ENCODE measurements at places on chromosomes 12 and 14.

- peak; percentile 42 for DNase-seq
Measured at GRCh38 chr12:2691345-2692071, 103.3 kb upstream of the FKBP4 start.

DNA sequence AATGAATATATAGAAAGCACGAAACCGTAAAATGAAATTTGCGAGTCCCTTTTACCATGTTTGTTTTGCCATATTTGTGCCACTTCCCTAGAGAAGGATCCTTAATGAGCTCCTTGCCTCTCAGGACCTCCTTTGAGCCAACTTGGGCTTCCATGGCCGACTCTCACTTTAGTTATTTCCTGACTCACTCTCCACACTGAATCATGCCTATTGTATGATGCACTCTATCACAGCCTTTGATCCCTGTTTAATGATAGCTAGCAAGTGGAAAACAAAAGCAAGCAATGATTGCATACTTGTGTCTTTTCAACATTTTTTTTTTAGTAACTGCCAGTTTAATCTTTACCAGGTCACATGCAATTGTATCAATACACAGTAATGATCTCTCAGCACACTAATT lies 153.2 kb downstream of the CCER1 start:
- no peak for DNase-seq

DNA sequence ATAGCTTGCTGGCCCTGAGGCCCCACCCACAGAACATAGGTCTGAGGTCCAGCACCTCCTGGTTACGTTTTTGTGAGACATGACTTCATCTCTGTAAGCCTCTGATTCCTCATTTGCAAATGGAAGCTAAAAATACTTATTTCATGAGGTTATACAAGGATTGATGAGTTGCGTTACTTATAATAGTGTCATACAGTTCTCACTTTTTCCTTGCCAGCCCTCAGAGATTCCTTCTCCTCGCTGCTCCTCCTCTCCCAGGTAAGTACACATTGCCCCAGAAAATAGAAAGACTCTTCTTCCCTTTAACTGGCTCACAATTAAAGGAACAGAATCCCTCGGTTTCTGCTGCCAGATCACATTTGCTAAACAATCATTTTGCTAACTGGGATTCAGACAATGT lies 739.2 kb downstream of the VRK1 start:
- no peak for DNase-seq

DNA sequence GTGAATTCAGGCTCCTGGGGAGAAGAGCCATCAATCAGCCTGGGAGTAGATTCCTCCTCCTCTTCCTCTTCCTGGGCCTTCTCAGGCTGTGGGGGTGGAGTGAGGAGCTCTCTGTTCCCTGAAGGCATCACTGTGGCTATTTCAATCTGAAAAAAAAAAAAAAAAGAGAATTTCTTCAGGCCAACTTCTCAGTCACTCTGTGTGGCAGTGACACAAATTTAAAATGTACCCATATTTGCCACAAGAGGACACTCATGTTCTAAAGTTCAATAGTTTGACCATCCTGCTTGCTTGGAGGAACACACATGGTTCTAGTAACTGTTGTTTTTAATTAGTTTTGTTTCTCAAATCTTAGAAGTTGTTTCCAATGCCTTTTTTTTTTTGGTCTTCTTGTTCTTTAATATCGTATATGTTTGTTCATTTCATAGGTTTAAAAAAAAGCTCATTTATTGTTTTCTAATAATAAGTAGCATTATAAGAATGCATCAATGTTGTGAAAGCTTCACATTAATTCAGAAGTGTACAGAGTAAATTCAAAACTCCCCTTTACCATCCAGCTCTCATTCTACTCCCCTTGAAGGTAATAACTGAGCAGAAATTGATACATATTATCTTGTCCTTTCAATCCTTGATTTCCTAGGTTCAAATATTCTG lies 23.3 kb upstream of the CCER1 start:
- DNase-seq: no peak

DNA sequence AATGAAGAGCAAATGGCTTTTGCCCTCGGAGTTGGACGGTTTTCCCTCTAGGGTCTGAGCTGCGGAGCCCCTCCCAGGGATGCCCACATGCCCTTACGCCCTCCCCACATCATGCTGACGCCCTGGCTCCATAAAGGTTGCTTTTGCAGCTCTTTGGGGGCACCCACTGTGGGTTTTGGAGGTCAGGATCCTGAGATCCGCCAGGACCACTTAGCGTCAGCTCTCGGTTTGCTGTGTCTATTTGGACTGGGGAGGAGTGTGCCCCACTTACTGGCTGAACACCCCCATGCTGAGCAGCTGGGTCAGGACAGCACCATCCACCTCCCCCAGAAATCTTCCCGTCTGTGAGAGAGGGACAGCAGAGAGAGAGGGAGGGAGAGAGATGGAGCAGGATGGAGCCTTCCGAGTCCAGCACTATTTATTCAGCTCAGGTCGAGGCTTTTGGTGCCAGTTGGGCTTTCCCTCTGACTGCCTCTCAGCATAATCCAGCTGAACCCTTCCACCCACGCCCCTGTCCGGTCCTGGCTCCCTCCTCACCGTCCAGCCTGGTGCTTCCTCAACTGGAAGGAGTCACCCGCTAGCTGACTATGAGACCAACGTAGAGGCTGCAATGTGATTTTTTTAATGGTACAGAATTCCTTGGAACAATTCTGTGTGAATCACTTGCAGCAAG lies 18.9 kb upstream of the LRTM2 start:
- no peak for DNase-seq

GRCh38 chr12:50720085-50720484 lies 43.8 kb upstream of the ATF1 start:
- no peak for DNase-seq

GRCh38 chr12:3333583-3333982 lies 157.4 kb upstream of the PRMT8 start:
- no peak for DNase-seq

DNA sequence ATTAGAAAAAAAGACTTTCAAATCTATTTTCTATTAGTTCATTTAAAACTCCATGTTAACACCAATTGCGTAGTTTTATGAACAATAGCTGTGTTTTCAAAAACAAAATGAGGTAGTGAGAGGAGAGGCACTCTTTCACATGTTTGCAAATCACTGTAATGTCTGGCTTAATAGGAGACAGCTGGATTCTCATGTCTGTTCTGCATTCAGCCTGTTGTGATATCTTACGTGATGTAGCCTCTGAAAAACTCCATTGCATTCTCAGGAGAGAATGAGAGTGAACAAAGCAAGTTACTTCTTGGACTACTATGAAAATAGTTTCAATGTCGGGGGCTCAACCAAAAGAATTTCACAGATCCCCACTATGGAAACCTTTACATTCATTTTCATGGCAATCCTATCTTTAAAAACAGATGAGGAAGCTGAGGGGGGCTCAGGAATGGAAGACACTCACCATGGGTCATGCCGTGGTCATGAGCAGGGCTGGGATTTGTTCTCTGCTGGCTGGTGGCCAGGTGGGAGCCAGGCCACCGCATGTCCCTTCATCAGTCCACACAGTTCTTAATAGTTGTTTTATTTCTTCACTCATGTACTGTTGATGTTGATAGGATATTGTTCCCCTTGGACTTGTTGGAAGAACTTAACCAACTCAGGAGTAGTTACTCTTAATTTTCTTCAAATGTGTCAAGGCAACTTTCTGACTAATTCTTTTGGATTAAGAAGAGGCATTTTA lies 346.2 kb upstream of the FAR2 start:
- DNase-seq: no peak

GRCh38 chr14:80996049-80996901 lies 40.9 kb downstream of the TSHR start:
- peak; percentile 19 for DNase-seq

DNA sequence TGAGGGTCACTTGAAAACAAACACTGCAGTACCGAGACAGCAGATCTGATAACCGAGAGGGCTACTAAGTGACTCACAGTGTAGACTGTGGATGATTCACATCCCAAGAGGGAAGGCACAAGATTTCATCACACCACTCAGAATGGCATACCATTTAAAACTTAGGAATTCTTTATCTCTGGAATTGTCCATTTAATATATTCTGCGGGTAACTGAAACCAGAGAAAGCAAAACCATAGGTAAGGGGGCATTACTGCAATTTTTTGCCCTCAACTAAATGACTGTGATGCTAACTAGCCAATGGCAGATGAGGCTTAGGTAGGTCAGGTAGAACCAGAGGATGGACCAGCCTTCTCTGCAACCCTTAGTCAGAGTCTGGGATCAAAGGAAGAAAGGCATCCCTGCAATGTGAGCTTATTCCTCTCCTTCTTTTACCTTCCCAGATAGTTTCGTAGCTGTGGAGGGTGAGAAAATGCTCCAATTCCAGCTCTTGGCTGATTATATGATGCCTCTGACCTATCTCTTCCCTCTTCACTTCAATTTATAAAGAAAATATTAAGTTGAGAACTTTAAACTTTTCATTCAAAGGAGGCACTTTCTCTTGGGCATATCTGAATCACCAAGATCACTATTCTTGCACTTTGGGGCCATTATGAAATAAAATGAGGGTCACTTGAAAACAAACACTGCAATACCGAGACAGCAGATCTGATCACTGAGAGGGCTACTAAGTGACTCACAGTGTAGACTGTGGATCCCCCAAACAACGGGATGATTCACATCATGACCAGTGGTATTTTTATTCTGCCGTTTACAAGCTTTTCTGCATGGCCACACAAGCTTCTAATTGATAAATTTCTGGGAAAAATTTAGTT lies 6.8 kb downstream of the ART4 start:
- no peak for DNase-seq

GRCh38 chr12:127306604-127307215 lies 960.3 kb upstream of the TMEM132C start:
- no peak for DNase-seq

GRCh38 chr12:85076688-85077430 lies 40.7 kb downstream of the LRRIQ1 start:
- no peak for DNase-seq

GRCh38 chr12:69440016-69440415 lies 30.2 kb upstream of the FRS2 start:
- no peak for DNase-seq

DNA sequence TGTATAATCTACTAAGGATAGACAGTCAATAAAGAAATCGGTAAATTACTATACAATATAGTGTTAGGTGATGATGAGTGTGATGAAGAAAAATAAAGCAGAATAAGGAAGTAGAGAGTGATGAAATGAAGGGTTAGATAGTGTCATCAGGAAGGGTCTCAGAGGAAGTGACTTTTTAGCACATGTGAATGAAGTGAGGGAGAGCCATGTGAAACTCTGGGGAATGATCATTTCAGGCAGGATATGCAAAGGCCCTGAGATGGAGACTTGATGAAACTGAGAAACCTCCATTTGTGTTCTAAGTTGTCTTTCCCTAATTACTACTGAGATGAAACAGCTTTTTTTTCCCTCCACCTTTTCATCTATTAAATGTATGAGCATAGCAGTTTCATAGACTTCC lies 19.4 kb upstream of the GNPTAB start:
- no peak for DNase-seq

DNA sequence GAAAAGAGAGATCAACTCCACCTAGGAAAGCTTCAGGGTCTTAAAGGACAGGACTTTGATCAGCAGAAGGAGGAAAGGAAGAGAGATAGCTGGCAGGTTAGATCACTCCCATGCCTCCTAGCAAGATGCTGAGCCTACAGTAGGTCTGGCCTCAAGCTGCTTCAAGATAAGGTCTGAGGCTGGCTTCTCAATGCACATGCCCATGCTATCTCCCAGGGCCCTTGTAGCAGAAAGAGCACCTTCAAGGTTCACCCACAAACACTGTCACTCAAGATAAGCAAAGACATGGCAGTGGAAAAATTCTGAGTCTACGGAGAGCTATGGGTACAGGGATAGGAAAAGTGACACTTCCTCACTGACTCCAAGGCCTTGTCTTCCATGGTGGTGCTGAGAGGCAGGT lies 14.3 kb downstream of the REM2 start:
- DNase-seq: no peak

GRCh38 chr12:112439769-112440168 lies 21.0 kb downstream of the PTPN11 start:
- no peak for DNase-seq

DNA sequence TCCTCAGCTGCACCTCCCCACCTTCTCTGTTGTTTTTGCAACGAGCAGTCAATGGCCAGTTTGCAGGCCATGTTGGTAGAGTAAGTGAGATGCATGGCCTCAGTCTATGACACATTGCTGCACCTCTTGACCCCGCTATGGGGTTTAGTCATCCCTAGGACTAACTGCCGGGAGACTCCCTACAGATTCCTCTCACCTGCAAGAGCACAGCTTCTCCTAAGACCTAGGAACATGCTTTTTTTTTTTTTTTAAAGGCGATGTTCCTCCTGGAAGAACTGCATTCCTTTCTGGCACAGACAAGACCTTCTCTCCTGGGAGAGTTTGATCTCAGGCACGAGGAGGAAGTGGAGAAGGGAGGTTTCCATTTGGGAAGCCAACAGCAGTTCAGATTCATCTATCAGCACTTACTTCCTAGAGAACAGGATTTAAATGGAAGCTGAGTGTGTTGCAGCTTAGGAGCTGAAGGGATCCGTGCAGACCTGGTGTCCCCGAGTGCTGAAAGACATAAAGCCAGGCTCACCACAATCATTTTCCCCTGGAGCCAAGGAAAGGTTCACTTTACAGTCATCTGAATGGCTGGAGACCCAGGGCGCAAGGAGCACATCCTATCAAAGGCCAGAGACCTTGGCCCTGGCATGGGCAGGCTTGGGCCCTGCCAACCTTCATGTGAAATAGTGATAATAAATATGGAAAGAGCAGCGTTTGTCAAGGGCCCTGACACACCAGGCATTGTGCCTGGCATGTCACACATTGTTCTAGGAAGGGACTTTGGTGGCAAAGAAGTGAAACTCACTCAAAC lies 104.1 kb downstream of the LGMN start:
- no peak for DNase-seq

GRCh38 chr14:61699027-61699426 lies 3.7 kb downstream of the HIF1A start:
- DNase-seq: no peak

DNA sequence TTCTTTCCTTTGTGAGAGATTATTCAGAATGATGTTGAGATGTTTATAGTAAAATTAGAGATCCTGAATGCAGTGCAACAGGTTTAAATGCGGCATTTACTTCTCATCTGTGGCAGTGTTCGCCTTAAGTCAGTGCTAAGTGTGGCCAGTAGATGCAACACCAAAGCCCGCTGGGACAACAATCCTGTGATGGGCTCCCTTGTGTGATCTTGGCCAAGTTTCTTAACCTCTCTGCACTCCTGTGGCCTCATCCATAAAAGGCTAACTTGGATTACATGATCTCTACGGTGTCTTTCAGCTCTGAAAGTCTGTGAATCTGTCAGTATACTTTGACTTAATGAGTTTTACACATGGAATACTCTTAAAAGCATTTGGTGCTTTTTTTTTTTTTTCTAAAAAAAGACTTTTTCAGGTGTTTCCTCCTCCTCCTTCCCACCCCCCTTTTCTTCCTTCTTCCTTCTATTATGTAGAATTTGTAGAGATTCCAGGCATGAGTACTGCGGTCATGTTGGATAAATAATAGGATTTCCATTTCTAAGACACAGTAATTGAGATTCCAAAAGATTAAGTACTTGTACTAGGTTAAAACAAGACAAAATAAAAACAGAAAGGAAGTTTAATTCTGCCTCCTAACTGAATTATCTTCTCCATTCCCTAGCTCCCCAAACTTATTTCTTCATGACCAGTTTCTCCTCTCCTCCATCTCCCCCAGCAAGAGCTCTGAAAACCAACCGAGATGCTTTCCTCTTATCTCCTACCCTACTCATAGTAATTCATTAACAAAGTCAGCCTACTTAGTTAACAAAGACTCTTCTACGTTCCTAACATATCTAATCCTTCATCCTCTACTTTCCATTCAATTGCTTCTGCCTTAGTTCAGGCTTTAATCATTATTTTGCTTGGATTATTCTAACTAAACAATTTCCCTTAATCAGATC lies 42.2 kb upstream of the NAV3 start:
- no peak for DNase-seq

GRCh38 chr12:112252184-112252583 lies 126.8 kb downstream of the TRAFD1 start:
- DNase-seq: no peak

All from effector memory CD8-positive, alpha-beta T cell (primary cell).